GDM1 (cell line): ENCODE measurements at places on chromosomes 5 and 9.
A peak's percentile ranks its signal among the peaks of the same experiment; 100 is the strongest.

DNA sequence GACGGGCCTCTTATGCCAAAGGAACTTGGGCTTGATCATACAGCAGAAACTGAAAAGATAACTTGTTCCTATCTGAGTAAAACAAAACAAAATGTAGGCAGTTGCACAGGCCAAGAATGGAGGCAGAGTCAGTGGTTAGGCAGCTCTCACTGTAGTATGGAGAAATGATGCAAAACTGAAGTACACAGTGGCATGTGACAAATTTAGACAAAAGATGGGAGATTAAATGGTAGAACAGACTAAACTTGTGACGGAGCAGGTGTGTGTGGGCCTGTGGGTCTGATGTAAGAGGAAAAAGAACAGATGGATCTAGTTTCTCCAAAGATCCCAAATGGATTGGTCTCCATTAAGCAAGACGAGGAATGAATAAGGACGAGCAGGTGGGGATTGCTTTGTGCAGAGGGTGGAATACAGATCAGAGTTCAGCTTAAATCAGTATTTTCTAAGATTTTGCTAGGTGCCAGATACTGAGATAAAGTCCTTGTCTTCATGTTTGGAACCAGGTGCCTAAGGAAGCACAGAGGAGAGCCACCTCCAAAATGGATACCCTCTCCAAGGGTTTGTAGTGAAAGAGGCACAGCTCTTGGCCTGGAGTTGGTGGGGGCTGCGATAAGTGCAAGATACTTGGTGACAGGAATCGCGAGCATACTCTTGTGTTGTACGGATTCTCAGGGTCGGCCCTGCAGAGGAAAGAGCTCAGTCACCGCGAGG, 722 bp upstream of the DCP2 start:
- no peak for DNase-seq

DNA sequence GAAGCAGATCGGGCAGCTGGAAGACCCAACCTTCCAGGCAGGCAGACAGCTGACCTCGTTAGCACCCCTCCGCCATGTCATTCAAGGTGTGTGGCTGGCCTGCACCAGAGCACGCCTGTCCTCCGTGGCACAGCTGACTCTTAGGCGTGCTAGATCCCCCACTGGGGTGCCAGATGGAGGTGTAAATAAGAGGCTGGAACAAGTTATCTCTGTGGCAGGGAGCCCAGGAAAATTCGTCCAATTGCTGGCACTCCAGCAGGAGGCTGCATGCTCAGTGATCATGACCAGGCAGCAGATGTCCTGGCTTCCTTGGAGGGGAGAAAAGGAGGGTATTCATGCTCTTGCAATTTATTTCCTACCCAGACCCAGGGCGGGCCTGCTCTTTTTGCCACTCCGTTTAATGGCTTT, 7.8 kb upstream of the ALDOB start:
- no peak for DNase-seq

GRCh38 chr9:69097064-69097463, 61.5 kb downstream of the FXN start:
- DNase-seq, result no peak

DNA sequence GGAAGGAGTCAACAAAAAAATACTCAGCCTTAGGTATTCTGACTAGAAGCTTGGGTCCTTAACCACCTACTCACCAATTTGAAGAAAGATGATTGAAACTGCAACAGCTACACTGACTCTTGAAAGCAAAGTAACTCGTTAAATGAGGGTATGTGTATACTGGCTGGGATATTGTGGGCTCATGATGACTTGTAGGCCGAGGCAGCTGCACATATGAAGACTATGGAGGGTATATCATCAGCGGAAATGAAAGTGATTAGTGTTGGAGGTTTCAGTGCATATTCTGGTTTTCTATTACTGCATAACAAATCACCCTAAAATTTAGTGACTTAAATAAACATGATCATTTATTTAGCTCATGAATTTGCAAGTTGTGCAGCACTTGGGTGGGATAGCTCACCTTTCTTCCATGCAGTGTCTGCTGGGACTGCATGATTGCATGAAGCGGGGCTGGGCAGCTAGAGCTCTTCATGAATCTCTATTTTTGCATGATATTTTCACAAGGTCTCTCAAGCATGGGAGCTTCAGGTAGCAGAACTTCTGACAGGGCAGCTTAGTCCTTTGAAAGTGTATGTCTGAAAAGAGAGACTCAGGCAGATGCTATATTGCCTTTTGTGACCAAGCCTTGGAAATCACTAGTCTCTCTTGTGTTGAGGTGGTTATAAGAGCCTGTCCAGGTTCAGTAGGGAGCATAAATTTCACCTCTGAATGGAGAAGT, 96.1 kb upstream of the CDKN2B start:
- DNase-seq, result no peak

GRCh38 chr5:157516626-157517325, 56.8 kb downstream of the NIPAL4 start:
- DNase-seq, result no peak

DNA sequence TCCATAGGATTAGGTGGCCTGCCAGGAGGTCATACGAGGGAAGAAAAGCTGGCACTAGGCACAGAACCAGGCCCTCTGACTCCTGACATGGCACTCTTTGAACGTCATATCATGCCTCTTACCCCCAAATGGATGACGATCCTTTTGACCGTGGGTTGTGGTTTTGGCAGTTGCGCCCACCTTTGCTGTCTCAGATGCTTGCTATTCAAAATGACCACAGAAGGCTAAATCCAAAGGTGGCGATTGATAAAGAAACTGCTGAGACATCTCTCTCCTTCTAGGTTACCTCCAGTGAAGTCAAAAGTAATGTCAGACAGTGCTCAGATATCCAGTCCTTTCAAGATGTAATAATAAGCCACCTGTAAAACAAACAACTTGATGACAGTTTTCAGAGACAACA, 385.0 kb downstream of the EFNA5 start:
- no peak for DNase-seq

- no peak for DNase-seq
These were observed 81.2 kb downstream of the GLDC start for GRCh38 chr9:6564360-6564759.

- no peak for DNase-seq
These were observed 56.4 kb downstream of the MRPL36 start for GRCh38 chr5:1743061-1743768.

DNA sequence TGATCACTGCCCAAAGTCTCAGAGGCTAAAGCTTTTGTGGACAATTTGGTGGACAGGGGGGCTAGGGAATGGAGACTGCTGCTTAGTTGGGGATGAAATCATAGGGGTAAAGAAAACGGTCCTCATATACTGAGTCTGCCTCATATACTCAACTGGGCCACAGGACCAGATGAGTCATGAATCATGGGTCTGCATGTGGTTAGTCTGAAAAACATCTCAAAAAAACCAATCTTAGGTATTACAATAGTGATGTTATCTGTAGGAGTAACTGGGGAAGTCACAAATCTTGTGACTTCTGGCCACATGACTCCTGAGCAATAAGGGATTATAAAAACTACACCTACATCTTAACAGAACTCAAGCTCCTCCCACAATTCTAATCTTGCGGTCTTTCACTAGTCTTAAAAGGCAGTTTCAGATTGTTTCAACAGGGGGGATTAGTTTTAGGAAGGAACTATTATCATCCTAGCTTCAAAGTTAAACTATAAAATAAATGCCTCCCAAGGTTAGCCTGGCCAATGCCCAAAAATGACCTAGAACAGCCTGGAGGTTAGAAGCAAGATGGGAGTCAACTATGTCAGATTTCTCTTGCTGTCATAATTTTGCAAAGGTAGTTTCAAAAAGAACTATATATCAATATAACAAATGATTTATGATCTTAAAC, 17.5 kb downstream of the TMEM161B start:
- no peak for DNase-seq

GRCh38 chr5:140398379-140398811, 3.2 kb upstream of the ANKHD1 start:
- DNase-seq, result no peak

DNA sequence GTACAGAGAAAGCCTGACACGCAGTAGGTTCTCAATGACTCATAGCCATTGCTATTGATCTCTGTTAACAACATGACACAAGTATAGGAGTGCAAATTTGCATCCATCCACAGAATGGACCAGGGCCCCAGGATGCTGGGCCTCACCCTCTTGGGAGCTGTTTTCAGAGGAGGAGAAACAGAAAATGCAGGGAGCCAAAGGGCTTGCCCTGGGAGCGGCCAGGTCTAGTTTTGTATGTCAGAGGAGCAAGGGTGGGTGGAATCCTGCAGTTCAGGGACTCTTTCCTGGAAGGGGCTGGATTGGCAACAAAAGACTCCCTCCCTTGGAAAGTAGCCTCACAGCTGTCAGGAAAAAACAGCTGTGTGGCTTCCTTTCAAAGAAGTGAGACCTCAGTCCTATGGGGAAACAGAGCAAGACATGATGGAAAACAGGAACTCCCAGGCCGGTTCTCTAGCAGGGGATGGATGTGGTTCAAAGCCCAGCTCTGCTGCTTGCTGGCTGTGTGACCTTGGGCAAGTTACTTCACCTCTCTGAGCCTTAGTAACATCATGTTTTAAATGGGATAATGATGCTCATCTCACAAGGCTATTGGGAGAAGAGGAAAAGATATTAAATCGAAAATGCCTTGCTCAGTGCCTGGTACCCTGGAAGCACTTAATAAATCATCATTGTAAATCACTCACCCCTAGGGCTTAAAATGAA, 50.5 kb upstream of the SH3PXD2B start:
- DNase-seq, result no peak

DNA sequence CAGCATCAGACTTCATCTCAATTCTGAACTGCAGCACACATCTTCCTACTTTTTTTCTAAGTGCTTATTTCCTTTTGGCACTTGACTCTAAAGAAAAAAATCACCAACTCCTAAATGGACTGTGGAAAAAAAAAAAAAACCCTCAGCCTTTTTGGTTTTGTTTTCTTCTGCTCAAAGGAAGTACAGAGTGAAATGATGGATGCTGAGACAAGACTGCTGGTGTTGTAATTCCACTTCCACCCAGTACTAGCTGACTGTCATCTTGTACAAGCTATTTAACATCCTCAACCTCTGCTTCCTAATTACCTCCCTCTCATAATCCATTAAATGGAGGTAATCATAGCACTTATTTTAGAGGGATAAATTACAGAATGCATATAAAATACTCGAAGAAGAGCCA, 171.5 kb upstream of the GNA14 start:
- no peak for DNase-seq

DNA sequence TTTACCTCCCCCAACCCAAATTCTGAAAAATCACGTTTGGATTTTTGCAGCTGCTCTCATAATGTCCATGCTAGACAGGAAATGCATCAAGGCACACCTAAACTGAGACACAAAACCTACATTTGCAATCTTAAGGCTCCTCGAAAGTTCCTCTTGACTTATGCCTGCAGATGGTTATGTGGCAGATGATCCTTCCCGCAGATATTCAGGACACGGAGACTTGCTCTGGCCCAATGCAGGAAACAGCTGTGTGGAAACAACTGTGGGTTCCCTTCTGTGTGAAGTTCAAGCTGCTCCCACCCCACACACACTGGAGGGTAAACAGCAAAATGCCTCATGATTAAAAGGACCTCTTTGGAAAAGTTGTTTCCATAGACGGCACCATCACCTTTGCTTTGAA, 253.8 kb downstream of the EBF1 start:
- no peak for DNase-seq

- DNase-seq, result no peak
These were observed 75.8 kb downstream of the GHR start for GRCh38 chr5:42499016-42499415.

- no peak for DNase-seq
These were observed 835.7 kb downstream of the MAT2B start for GRCh38 chr5:164341056-164341619.

- no peak for DNase-seq
These were observed 186.5 kb upstream of the WWC1 start for GRCh38 chr5:168104811-168105481.

DNA sequence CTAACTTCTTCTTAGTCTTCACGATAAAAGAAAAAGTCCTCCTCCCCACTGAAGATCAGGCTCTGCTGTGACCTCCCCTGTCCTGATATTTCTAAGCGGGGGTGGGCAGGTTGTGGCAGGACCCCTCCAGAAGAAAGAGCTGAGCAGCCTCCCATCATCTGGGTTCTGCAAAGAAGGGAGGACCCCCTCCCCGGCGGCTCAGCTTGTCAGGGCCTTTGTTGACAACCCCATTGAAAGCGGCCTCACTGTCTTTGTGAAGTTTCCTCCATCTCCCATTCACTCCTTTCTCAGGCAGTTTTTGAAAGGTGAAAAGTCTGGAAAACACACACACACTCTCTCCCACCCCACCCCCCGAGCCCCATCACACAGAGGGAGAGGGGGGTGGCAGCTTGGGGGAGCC, 26.2 kb upstream of the BARHL1 start:
- no peak for DNase-seq

DNA sequence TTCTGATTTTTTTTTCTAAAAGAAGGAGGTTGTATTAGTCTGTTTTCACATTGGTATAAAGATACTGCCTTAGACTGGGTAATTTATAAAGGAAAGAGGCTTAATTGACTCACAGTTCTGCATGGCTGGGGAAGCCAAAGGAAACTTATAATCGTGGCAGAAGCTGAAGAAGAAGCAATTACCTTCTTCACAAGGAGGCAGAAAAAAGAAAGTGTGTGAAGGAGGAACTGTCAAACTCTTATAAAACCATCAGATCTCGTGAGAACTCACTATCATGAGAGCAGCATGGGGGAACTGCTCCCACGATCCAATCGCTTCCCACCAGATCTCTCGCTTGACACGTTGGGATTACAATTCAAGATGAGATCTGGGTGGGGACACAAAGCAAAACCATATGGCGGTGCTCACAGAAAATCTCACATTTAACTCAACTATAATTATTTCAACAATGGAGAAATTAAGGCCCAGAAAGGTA, 27.1 kb downstream of the DPYSL3 start:
- no peak for DNase-seq

GRCh38 chr9:36008774-36009300, 27.9 kb upstream of the RECK start:
- DNase-seq, result peak; percentile 33

DNA sequence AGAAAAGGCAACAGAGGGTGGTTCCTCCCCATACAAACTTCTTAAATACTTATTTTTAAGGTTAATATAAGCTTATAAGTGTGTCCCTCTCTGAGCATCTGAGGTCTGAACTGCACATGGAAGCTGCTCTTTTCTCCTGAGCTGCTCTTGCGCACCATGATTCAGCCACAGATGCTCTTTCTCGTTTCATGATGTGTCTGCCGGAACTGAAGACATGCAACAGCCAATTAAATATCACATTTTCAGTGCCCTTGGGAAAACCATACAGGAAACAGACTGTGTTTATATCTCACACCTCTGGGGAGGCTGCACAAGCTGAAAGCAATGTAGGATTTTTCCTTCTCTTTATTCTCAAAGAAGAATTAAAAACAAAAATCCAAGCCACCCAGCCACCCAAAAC, 96.8 kb upstream of the NREP start:
- DNase-seq, result peak; percentile 14

DNA sequence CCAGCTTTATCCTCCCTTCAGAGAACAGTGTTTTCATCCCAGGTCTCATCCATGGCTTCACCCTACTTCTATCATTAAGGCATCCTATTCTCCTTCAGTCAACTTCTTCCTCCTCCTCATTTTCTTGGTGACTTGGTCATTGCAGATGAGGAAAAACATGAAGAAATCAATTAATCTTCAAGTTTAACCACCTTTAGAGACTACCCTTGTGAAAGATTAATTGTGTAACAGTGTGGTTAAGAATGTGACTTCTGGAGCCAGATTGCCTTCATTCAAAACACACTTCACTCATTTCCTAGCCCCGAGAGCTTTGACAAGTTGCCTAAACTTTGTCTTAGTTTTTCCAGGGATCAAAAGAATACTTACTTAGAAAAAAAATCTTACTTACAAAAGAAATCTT, 110.0 kb downstream of the STK32A start:
- DNase-seq, result no peak

- no peak for DNase-seq
These were observed 93.9 kb downstream of the SCAI start for GRCh38 chr9:125049212-125050049.
